Cortex of kidney (tissue), 1 donor: ENCODE measurements at places on chromosomes 7 and 10.

DNA sequence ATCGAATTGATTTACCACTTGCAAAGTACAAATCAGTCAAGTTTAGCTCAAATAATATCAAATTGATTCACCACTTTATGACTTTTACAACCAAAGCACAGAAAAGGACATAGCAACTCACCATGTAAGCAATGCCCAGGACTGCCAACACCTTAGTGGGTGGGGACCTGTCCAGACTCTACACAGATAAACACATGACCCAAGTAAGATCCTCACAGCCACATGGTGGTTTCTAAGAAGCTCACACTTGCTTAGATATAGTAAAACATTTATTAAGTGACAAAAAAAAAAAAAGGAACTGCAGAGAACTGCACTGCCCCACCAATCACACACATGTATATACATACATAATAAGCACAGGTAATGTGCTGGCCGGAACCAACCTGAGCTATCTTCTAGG lies 116.2 kb downstream of the SLC25A13 start:
- DNase-seq = no peak

- no peak for DNase-seq
These were observed 129.3 kb upstream of the PHYHIPL start for GRCh38 chr10:59047180-59047579.

GRCh38 chr7:44515590-44516268 lies 25.3 kb upstream of the NUDCD3 start:
- no peak for DNase-seq

DNA sequence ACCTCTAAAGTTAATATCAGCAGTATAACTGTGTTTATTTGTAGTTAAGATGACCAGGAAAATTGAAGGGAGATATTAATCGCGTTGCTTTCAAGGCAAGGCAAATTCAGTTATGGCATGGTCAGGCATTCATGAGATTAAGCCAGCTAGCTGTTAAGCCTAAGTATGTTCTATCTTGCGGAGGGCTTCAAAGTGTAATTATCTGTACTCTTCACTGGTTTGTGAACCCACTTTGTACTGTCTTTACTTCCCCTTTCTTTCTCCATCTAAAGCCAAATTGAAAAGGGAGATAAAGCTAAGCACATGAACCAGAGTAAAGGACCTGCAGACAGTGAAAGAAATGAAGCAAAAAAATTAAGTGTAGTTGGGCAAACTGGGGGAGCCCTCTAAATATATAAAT lies 483.1 kb upstream of the NRP1 start:
- DNase-seq = no peak

- no peak for DNase-seq
These were observed 25.5 kb downstream of the WDR86 start for GRCh38 chr7:151384352-151384697.

DNA sequence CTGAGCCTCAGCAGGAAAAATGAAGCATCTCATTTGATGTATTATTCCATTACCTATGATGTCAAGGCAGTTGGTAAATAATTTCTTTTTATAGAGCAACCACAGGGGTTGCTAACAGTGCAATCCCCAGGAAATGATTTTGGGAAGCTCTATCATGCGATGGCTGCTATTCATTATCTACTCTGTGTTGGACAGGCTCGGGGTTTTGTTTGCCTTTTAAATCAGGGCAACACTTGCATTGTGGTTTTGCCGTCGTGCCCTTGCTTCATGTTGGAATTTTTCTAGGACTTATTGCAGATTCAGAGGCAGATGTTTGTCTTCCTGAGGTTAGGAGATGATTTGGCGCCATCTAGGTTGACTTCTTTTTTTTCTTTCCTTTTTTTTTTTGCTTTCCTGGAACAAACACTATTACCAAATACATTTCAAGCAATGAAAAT lies 128.4 kb downstream of the BICC1 start:
- DNase-seq = no peak

- no peak for DNase-seq
These were observed 507 bp upstream of the TMEM254 start for GRCh38 chr10:80077869-80078447.

DNA sequence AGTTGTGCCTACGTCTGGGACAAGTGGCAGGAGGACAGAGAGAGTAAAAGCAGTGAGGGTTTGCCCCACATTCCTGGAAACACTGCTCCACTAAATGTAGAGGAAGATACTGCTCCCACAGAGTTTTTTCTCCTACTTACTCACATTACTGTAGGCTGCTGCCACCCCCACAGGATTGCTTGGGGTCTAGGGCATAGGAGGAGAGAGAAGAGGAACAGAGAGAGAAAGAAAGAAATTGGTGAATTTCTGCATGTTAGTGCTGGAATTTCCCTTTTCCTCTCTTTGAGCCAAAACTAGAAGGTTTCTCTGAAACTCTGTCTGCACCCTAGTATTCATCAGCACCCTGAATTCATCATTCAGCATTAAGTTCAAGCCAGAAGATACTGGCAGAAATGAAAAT lies 397.9 kb downstream of the INHBA start:
- no peak for DNase-seq

- no peak for DNase-seq
These were observed 33.6 kb downstream of the SLC18A2 start for GRCh38 chr10:117274509-117274908.

GRCh38 chr10:31315453-31315852 lies 3.6 kb upstream of the ZEB1 start:
- no peak for DNase-seq

GRCh38 chr10:77921395-77921794 lies 5.2 kb downstream of the DLG5 start:
- no peak for DNase-seq

GRCh38 chr7:117024811-117025210 lies 71.5 kb downstream of the ST7 start:
- DNase-seq = no peak

DNA sequence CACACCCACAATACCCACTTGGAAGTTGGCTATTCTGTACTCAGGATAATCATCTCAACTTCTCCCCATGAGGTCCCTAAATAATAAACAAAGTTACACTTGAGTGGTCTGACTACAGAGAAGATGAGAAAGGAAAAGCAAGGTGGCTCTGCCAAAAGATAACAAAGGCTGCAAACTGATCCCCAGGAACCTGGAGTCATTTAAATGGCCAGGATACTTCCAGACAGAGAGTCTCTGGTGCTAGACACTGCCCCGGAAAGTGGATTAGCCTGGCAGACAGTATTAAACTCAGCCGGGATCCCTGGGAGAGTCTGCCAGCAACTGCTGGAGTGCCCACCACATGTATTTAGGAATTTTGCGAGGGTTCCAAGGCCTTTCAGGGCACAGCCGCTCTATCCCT lies 93.7 kb downstream of the DGKI start:
- no peak for DNase-seq

DNA sequence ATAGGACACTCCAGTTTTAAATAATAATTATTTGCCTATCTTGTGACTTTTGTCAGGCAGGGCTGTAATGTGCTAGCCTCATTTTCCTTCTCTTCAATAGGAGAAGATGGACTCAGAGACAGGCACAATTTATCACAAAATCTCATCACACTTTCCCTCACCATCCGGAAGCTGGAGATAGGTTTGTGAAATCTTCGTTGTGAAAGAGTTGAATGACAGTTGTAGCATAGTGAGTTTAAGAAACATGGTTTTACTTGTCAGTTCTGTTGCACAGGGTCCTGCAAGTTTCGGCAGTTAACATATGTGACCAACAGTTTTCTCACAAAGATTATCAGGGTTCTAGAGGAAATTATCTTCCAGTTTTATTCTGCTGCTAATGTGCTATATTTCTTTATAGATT lies 37.7 kb upstream of the MAP3K8 start:
- DNase-seq = no peak

- DNase-seq = no peak
These were observed 223.2 kb downstream of the FANK1 start for GRCh38 chr10:126119599-126119998.

DNA sequence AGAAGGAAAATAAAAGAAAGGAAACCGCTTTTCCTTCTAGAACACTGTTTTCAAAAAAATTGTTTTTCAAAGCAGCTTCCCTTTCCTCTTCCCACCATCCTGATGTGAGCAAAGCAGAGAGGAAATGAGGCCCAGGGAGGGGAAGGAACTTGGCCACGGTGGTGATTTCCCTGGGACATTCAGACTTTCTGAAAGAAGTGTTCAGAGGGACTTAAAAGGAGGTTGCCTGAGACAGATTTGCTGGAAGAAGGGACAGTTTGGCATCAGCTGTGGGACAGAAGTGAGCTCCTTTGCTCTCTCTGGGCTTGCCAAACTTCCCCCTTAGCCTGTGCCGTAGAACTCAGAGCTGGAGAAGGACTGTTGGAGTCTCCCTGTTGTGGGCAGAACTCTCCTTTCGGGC lies 30.3 kb downstream of the ADCYAP1R1 start:
- DNase-seq = no peak

GRCh38 chr7:69450456-69450855 lies 147.8 kb upstream of the AUTS2 start:
- DNase-seq = no peak

GRCh38 chr10:46539596-46540411 lies 16.7 kb downstream of the GPRIN2 start:
- no peak for DNase-seq

- DNase-seq = no peak
These were observed 58.9 kb upstream of the FOXI2 start for GRCh38 chr10:127678091-127678490.

- DNase-seq = no peak
These were observed 20.5 kb downstream of the BNIP3 start for GRCh38 chr10:131961047-131961776.

GRCh38 chr7:80647436-80647835 lies 9.0 kb downstream of the CD36 start:
- no peak for DNase-seq

GRCh38 chr10:59586407-59586891 lies 123.2 kb downstream of the SLC16A9 start:
- DNase-seq = no peak

GRCh38 chr7:108211382-108212201 lies 81.4 kb upstream of the LAMB4 start:
- DNase-seq = no peak

DNA sequence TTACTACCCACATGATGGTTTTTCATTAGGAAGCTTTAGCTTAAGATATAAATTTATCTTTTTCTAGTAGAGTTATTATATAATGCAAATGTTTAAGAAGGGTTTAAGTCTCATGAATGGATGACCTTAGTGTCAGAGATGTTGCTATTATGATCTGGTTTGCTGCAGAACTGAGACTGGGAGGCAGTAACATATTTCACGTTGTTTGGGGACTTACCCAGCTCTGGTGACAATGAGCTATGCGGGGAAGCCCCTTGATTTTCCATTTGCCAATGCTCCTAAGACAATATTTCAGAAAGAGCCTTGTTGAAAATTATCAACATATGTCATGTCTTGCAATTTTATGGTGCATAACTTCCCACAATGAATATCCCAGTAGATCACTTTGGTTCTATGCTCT lies 754.6 kb downstream of the REEP3 start:
- DNase-seq = no peak
